ENCODE measurements at places on chromosomes 3 and 15. TPM values are rescaled to one million over a fixed set of nuclear protein-coding genes. Genes with fewer than 3 reads are reported as not detected.

C3orf85 gene
- total RNA-seq: not detected

CLDN11 gene
- total RNA-seq: 4.4 TPM

CSTA gene
- total RNA-seq: 27.1 TPM

AEN gene
- total RNA-seq: 10.9 TPM

CPNE4 gene
- total RNA-seq: not detected

UTS2B gene
- 2.0 TPM for total RNA-seq

AP3B2 gene
- 2.4 TPM for total RNA-seq

ARL6IP5 gene
- total RNA-seq: 266 TPM

RASL12 gene
- 13.6 TPM for total RNA-seq

LYZL4 gene
- not detected for total RNA-seq

GOLGA6L4 gene
- 7.5 TPM for total RNA-seq

C3orf22 gene
- not detected for total RNA-seq

CCDC33 gene
- not detected for total RNA-seq

FAM107A gene
- total RNA-seq: 35.4 TPM

MOBP gene
- not detected for total RNA-seq

APOD gene
- 1,841 TPM for total RNA-seq

SST gene
- total RNA-seq: not detected

CASR gene
- under 0.01 TPM for total RNA-seq

SLC9C1 gene
- 0.75 TPM for total RNA-seq

CCDC54 gene
- not detected for total RNA-seq

SEMA6D gene
- total RNA-seq: 3.9 TPM

LIPC gene
- 0.44 TPM for total RNA-seq

DUOXA1 gene
- not detected for total RNA-seq

GOLGA8T gene
- total RNA-seq: not detected

GOLGA6C gene
- total RNA-seq: not detected

MORC1 gene
- total RNA-seq: not detected

XYLB gene
- 3.6 TPM for total RNA-seq
